ENCODE measurements at places on chromosomes 6 and 20.

GRCh38 chr6:166483573-166484250 lies 101.0 kb upstream of the MPC1 start:
- DNase-seq: no peak

DNA sequence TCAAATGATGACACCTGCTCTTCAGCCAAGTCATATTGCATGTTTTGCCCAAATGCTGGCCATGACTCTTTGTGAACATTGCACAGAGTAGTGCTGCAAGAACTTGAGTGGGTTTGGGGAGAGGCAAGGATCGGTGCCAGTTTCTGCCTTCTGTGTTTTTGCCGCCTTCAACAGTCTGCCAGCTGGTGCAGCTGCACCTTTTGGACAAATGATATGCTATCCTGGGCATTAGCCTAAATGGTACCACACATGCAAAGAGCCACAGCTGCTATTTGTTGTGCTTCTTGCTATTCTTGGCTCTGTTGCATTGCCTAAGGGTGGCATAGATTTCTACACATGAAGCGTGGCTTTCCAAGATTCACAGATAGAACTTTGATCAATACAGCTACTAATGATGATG lies 189.0 kb upstream of the CCN2 start:
- DNase-seq: no peak

GRCh38 chr6:63537201-63537958 lies 34.9 kb upstream of the LOC128125822 start:
- no peak for DNase-seq

DNA sequence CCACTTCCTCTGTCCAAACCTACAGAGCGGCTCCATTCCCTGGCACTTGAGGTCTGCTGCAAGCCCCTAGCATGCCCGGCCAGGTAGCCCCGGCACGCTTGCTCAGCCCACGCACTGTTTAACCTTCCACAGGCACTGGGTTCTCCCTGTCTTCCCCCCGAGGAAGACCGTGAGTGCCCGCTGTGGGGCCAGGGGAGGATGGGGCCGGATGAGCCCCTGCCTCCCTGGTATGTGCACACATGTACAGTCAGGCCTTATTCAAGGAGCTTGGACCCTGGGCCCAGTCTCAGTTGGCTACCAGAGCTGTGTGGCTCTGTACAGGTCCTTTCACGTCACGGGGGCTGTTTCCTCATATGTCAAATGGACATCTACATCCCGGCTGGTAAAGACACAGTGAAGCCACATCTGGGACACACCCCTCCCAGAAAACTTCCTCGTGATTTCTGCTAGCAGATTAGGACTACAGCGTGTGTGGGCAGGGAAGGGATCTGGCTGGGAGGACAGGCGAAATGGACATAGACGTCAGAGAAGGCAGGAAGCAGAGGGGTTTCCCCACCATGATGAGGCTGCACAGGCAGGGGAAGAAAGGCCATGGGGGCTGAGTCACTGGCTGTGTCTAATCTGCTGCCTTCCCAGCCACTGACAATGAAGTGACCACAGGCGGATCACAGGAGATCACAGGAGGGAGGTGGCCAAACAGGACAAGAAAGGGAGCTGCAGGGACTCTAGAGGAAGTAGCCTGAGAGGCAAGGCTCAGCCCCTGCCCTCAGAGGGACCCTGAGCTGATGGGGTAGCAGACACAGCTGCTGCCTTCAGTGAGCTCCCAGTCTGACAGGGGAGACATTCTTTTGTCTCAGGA lies 62.9 kb downstream of the MRPL14 start:
- no peak for DNase-seq

DNA sequence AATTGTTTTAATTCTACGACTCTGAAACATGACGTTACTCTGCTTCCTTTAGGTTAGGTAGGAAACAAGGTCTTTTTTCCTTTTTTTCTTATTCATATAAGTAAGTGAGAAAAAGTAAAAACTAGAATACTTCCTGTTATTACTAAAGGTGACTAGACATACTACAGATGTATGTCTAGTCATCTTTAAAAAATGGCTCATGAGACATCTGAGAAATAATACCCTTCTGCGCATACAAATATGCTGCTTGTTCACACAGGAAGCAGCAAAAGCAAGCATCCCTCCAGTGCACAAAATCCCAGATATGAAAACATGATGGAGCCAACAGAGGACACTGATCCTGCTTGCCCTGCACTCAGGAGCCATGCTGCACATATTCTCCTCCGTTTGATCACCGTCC lies 699.1 kb downstream of the EPM2A start:
- DNase-seq: no peak

GRCh38 chr6:54801669-54802068 lies 44.9 kb upstream of the FAM83B start:
- no peak for DNase-seq

- DNase-seq: no peak
These were observed 1.7 kb downstream of the CABLES2 start for GRCh38 chr20:62405108-62405980.

- DNase-seq: no peak
These were observed 169.4 kb downstream of the TAF4 start for GRCh38 chr20:61896058-61896961.

GRCh38 chr6:46370622-46371021 lies 120.6 kb downstream of the RCAN2 start:
- no peak for DNase-seq

GRCh38 chr20:4014031-4014474 lies 1.3 kb downstream of the RNF24 start:
- DNase-seq: peak; percentile 48

GRCh38 chr6:169240591-169241390 lies 12.9 kb downstream of the THBS2 start:
- DNase-seq: no peak

GRCh38 chr20:30281584-30282197 lies 975.8 kb upstream of the DEFB115 start:
- DNase-seq: no peak

DNA sequence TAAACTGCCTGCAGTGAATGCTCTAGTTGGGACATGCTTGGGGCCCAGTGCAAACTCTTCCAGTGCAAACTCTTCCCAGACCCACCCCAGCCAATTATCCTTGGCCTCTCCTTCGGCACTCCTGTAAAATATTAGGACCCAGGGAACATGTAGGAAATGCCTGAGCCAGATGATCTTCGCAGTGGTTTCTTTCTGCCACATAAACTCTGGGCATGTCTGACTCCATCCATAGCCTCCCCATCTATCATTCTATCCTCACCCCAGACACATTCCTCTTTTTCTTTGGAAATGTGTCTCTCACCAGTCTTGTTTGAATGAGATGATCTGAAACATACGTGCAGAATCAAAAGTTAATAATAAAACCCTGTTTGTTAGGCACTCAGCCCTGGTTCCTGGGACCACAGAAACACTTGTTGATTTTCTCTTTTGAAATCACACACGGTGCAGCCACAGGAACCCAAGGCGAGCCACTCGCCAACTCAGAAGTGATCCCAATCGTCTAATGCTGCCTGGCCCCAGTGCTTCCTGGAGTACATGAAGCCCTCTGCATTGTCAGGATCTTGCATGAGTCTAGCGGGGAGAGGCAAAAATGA lies 108.9 kb upstream of the CST7 start:
- no peak for DNase-seq

DNA sequence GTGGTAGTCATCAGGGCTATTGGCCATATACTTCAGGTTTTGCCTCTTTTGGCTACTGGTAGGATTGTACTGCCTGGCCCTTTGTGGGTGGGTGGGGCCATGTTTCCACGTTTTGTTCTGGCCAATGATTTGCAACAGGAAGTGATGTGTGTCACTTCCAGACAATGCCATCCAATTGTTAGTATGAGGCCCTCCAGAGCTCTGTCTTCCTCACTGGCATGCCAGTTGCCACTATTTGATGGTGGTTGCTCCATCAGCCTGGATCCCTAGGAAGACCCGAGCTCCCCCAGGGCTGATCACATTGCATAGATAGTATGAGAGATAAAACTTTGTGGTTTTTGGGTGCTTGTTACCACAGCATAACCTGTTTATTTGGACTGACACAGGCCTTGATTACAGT lies 7.7 kb upstream of the LRRN4 start:
- no peak for DNase-seq

DNA sequence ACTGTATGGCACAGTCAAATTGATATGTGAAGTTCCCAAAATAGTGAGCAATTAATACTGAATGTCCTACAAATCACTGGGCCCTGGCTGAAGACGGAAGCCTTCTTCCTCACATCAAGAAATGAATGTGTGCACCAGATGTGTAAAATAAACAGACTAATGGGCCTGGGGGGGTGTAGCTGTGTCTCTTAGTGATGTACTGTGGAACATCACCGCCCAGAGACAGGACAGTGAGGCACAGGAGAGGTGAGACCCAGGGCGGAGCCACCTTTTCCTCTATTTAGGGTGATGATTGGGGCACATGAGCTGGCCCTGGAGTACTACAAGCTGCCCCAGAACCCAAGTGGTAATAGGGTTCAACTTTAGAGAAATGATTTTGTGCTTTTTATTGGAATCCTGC lies 368.5 kb upstream of the ARID1B start:
- no peak for DNase-seq

- no peak for DNase-seq
These were observed 72.7 kb downstream of the LY86 start for GRCh38 chr6:6661191-6661590.

- peak; percentile 28 for DNase-seq
These were observed 178.7 kb downstream of the TAF4 start for GRCh38 chr20:61886721-61887595.

DNA sequence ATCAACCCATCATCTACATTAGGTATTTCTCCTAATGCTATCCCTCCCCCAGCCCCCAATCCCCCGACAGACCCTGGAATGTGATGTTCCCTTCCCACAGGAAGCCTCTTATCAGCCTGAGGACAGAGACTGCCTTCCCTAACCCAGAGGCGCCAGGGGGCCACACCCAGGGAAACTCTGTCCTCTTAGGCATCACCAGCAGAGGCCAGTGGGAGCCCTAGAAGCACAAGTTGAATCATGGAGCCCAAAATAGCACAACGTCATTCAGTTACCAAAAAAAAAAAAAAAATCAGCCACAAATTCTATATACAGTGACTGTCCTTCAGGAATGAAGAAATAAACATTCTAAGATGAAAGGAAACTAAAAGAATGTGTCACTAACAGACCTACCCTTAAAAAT lies 625.7 kb downstream of the TFAP2A start:
- no peak for DNase-seq

DNA sequence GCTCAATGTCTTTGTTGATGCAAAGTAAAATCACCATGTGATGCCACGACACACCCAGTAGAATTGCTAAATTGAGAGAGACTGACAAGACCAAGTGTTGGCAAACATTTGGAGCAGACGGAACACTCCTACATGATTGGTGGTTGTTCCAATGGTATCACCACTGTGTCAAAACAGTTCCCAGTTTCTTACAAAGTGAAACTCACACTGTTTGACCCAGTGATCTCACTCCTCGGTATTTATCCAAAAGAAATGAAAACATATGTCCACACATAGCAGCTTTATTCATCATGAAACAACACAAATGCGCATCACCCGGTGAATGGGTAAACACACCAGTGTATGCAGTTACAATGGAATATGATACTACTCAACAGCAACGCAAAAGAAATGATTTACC lies 74.0 kb upstream of the SULF2 start:
- no peak for DNase-seq

DNA sequence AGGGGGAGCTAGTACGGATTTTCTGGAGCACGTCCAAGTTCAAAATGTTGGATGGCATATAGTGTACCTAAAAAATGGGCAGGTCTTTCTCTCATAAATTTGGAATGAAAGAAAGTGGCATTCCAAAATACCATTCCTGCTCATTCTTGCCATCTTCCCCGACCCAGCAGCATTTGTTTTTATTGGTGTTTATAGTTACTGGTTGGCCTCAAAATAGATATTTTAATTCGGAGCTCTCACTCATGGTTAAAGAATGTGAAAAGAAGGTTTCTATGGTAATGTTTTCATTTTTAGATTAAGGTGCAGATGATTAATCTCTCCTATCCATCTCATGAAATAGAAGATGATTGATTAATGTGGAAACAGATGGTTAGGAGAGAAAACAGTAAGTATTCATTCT lies 204.5 kb downstream of the HIVEP2 start:
- no peak for DNase-seq

- no peak for DNase-seq
These were observed 60.8 kb downstream of the PRDM1 start for GRCh38 chr6:106146852-106147351.

DNA sequence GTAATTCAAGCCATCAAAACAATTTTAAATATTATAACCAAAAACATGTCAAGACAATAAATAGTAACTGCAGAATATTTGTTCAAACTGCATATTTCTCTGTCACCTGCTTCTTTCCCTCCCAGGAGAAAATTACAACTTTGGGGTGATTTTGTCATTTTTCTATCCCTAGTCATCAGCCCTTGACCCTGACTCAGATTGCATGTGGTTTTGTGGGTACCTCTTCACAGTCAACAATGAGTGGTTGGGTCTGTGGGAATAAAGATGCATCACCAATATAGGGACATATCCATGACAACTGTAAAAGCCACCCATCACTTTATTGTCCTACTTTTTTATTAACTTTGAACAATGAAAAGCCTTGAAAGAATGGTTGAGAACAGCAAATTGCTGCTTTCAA lies 7.3 kb downstream of the COL10A1 start:
- no peak for DNase-seq

GRCh38 chr6:43517505-43518357 lies 842 bp downstream of the POLR1C start:
- DNase-seq: no peak

DNA sequence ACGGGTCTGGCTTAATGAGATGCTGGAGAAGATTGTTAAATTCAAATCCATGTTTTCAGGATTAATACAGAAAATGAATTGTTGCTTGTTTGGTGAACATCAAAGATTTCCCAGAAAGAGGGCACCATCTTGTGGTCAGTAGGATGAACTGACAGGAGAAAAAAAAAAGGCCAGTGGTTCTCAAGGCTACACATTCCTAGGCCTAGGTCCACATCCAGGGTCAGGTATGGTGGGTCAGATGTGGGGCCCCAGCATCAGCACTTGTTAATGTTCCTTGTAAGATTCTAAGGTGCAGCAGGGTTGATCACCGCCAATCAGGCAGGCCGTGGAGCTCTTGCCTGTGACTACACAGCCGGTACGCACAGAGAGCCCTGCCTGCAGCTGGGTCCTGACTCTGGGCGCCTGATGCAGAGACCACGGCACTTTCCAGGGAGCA lies 34.0 kb upstream of the FOXO3 start:
- peak; percentile 16 for DNase-seq

- DNase-seq: peak; percentile 68
These were observed 120.8 kb downstream of the BACH2 start for GRCh38 chr6:90175627-90176538.

DNA sequence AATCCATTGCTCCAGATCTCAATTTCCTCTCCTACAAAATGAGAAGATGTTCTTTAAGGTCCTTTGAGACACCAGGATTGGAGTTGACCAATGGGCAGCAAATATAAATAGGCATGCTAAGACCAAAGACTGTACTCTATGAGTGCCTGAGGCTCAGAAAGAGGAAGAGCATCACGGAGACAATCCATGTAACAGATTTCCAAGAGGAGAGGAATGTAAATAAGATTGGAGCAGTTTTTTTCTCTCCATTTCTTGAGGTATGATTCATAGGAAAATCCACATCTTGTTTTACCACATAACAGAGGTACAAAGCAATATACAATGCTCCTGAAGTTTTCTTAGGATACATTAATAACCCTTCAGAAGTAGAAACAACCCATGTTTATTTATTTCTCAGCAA lies 109.8 kb downstream of the UBE3D start:
- no peak for DNase-seq

Data from CD4-positive, alpha-beta memory T cell (primary cell).